ENCODE measurements at places on chromosomes 5 and 9. TPM values are rescaled to one million over a fixed set of nuclear protein-coding genes. Genes with fewer than 3 reads are reported as not detected.
A peak's percentile ranks its signal among the peaks of the same experiment; 100 is the strongest.

DNA sequence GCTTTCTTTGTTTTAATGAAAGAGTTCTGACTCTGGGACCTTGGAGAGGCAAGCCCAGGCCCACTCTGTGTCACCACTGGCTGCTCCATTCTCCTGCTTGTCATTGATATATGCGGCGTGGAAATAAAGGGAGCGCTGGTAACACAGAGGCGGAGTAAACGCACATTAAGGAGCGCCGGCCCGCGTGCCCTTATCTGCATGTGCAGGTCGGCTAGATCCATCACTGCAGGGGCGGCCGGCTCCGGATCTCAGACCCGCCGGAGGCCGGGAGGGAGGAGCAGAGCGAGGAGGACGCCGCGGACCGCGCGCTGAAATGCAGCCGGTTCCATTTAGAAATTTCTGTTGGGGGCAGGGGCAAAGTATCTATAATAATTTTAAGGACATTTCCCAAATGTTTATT lies 70.8 kb downstream of the MRPL36 start:
- no peaks in the 10 kb centered on the region for H3K36me3 ChIP-seq
- no peak overlapping the region for H3K27ac ChIP-seq
- H3K4me3 ChIP-seq = no peak overlapping the region
- no peaks in the 10 kb centered on the region for H3K4me1 ChIP-seq
- no peaks in the 10 kb centered on the region for H3K27me3 ChIP-seq

DNA sequence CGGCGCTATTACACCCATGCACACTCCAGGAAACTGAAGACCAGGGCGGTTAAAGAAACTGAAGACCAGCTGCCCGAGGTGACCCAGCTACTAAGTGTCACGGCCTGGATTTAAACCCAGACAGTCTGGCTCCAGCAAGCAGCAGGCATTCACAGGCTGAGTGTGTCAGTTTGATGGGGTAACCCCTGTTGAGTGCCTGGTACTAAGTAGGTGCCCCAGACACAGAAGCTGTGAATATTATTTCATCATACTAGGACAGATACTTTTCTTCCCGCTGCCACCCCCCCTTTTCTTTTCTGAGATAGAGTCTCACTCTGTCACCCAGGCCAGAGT lies 7.3 kb downstream of the ENG start:
- peaks cover 35% of the 10 kb centered on the region for H3K36me3 ChIP-seq
- H3K27me3 ChIP-seq = no peaks in the 10 kb centered on the region
- H3K27ac ChIP-seq = peak overlapping the region; percentile 88

DNA sequence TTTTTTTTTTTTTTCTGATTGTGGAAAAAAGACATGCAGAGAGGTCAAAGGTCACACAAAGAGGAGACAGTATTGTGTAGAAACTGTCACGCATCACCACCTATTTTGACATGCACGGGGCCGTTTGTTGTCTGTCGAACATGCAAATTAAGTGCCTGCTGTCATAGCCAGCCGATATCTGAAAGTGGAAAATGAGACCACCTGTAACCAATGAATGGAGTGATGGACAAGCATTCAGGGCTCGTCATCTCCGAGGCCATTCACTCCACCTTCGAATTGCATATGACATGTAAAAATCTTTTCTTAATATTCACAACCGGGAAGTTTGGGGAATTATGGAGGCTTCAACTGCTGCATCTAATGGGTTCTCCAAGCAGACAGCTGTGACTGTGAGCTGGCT lies 512.2 kb upstream of the ADAMTS16 start:
- no peaks in the 10 kb centered on the region for H3K4me1 ChIP-seq
- H3K4me3 ChIP-seq = no peak overlapping the region
- no peaks in the 10 kb centered on the region for H3K36me3 ChIP-seq
- DNase-seq = no peak

KCNIP1 gene
- not detected for total RNA-seq

SLC6A19 gene
- total RNA-seq = 0.03 TPM

SLC1A3 gene
- total RNA-seq = 22.4 TPM
